ENCODE measurements at places on chromosomes 2 and 18.

- peak; percentile 81 for DNase-seq
Measured at GRCh38 chr18:74652392-74652988, 54.8 kb downstream of the ZNF407 start.

GRCh38 chr2:100563407-100564247 lies 834 bp downstream of the PDCL3 start:
- no peak for DNase-seq

- DNase-seq: no peak
Measured at GRCh38 chr2:99480390-99480789, 9.4 kb downstream of the REV1 start.

DNA sequence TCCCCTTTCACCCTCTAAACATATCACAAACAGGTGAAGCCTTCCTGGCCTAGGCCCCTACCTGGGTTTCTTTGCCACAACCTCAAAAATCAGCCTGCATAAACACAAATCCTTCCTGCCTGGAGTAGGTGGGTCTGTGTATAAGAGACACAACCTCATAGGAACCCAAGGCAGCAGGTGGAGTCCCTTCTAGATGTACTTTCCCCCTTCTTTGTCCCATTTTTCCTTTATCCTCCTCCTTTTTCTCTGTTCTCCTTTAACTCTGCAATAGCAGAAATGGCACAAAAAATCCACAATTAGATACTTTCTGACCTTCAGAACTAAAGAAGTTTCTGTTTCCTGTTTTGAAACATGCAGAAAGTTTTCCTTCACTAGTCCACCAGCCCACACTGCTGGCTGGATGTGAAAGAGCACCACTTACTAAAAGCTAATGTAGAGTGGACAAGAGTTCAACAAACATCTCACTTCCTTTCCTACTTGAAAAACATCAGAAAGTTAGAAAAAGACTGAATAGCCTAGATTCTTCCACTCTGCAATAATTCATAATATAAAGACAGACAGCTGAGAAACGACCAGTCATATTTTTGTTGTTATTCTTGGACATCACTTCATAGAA lies 11.2 kb downstream of the SLC40A1 start:
- DNase-seq: peak; percentile 95

DNA sequence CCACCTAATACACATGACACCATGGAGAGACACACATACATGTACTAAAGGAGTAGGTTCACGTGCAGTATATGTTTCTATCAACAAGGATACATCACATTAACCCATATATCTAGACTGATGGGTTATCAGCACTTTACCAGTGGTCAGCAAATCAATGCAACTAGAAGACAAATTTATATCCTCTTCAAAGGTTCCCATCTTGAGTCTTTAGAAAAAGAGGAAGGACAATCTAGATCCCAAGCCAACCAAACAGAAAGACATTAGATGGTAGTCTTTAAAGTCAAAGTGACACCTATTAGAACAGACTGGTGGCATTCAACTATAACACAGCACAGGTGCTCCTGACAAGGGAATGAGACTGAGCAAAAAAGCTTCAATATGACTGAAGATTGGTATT lies 13.8 kb upstream of the SERTAD2 start:
- DNase-seq: peak; percentile 10

GRCh38 chr2:132757676-132758075 lies 87.7 kb upstream of the LYPD1 start:
- no peak for DNase-seq

- DNase-seq: peak; percentile 91
Measured at GRCh38 chr2:201420442-201421113, 30.7 kb downstream of the TRAK2 start.

- DNase-seq: no peak
Measured at GRCh38 chr18:42187611-42188380, 232.8 kb downstream of the PIK3C3 start.

- peak; percentile 23 for DNase-seq
Measured at GRCh38 chr2:235858881-235859280, 309.3 kb downstream of the GBX2 start.

GRCh38 chr2:237923481-237924163 lies 43.2 kb upstream of the UBE2F start:
- peak; percentile 51 for DNase-seq

GRCh38 chr18:62950246-62950645 lies 234.9 kb downstream of the PHLPP1 start:
- DNase-seq: no peak

DNA sequence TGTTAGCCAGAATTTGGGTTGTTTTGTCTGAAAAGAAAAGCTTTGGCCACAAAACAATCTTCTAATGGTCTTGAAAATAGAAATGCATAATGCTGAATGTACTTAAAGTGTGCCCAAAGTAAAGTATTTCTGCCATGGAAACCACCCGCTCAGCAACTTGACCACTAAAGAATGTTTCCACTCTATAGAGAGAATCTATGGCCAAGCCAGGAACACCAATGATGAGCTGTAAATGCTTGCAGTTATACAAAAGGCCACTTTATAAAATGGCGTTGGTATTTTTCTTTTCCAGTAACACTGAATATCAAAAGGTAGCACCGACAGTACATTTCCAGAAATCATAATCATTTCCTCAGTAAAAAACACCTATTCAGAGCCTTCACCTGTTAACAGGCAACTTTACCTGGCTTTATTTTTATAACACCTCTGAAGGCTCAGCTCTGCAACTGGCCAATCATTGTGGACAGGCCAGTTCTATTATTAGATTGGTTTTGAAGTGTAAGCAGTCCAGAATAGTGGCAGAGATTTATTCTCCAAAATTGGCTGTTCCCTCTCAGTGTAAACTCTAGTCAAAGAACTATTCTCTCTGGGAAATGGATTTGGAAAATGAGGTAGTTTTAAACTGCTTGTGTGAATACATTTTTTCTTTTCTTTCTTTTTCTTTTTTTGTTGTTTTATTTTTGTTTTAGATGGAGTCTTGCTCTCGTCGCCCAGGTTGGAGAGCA lies 36.1 kb downstream of the SLC40A1 start:
- no peak for DNase-seq

DNA sequence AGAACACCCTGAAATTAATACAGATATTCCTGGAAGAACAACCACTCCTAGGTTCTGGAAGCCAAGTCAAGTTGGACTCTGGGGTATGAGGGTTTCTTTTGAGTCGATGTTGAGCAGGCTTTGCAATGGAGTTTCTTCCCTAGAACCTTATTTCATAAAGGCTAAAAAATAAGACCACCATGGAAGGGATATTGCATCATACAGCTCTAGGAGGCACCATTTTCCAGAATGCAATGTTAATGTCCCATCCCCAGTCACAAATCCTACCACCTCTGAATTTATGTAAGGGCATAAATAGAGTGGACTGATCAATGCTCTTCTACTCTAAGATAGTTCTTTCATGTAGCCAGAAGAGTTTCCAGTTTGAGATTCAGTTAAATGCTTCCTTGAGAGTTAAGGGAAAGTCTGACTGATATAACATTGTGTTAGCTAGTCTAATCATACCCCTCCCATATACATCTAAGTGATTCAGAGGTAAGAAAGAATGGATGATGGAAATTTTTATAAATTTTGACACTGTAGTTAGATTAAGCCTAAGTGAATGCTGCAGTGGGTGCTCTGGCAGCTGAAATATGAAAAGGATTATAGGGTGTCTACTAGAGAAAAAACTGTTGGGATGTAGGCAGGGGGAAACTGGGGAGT lies 22.0 kb downstream of the ARHGAP15 start:
- no peak for DNase-seq

DNA sequence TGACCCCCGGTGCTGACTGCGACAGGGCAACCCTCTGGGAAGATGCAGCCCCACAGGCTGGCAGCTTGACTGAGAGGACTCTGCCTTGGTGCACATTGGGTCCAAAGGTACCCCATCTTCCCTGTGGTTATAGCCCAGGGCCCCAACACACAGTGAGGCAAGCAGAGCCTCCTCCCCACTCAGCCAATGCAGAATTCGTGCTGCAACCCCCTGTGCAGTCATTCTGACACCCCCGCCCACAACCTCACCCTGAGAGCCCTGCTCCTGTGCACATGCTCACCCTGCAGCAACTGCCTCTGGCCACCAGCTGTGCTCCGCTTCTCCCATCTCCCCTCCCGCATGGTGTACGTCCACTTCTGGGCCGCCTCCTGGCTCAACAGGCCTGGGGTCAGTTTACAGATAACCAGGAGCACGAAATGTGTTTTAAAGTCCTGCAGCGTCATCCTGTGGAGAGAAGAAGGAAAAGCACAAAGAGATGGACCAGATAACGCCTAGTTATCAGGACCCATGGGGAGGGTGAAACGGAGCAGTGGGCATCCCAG lies 24.4 kb downstream of the CAPN14 start:
- DNase-seq: no peak
